ENCODE measurements at places on chromosomes 13 and 19. TPM values are rescaled to one million over a fixed set of nuclear protein-coding genes. Genes with fewer than 3 reads are reported as not detected.

DNA sequence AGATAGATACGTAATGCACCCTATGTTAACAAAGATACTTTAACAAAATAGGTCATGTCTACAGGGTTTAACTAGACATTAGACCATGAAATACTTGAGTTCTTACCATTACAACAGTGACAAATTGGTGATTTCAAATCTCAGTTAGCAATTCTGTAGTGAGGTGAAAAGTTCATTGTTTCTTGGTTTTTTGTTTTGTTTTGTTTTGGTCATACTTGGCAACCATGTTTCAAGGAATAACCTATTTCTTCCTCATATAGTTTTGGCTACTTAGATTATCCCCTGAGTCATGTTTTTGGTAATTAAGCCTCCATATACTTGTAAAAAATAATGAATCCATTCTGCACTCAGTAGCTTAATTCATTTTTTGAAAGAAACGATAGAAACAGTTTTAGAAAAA is 1200.4 kb downstream of the DIAPH3 start:
- no peak overlapping the region for H3K4me3 ChIP-seq
- no peak overlapping the region for H3K27ac ChIP-seq
- no peak for DNase-seq
- H3K36me3 ChIP-seq = no peaks in the 10 kb centered on the region
- H3K4me1 ChIP-seq = no peaks in the 10 kb centered on the region
- H3K27me3 ChIP-seq = no peaks in the 10 kb centered on the region

GRCh38 chr19:45016388-45017314 is 15.4 kb downstream of the RELB start:
- peak; percentile 87 for DNase-seq
- H3K27ac ChIP-seq = peak overlapping the region; percentile 88
- H3K4me3 ChIP-seq = peak overlapping the region; percentile 39
- H3K4me1 ChIP-seq = peaks cover 9% of the 10 kb centered on the region

The SHKBP1 gene
- 89.3 TPM for total RNA-seq

The FTL gene
- total RNA-seq = 1,324 TPM

- peaks cover 1% of the 10 kb centered on the region for H3K27me3 ChIP-seq
- no peaks in the 10 kb centered on the region for H3K36me3 ChIP-seq
These were observed 79.4 kb upstream of the ABCC4 start for GRCh38 chr13:95380468-95381211.

The HPN gene
- 0.11 TPM for total RNA-seq

- no peaks in the 10 kb centered on the region for H3K4me1 ChIP-seq
- H3K27ac ChIP-seq = no peak overlapping the region
- no peaks in the 10 kb centered on the region for H3K27me3 ChIP-seq
- H3K36me3 ChIP-seq = no peaks in the 10 kb centered on the region
- DNase-seq = no peak
These were observed 529.8 kb upstream of the NBEA start for GRCh38 chr13:34412295-34412694.

The LACC1 gene
- 1.2 TPM for total RNA-seq

- DNase-seq = no peak
- H3K27ac ChIP-seq = peak overlapping the region; percentile 70
- H3K36me3 ChIP-seq = peaks cover 53% of the 10 kb centered on the region
- H3K4me3 ChIP-seq = no peak overlapping the region
- peaks cover 25% of the 10 kb centered on the region for H3K4me1 ChIP-seq
- no peaks in the 10 kb centered on the region for H3K27me3 ChIP-seq
These were observed 21.2 kb downstream of the SAFB start for GRCh38 chr19:5644037-5644436.

The MED4 gene
- 57.2 TPM for total RNA-seq

DNA sequence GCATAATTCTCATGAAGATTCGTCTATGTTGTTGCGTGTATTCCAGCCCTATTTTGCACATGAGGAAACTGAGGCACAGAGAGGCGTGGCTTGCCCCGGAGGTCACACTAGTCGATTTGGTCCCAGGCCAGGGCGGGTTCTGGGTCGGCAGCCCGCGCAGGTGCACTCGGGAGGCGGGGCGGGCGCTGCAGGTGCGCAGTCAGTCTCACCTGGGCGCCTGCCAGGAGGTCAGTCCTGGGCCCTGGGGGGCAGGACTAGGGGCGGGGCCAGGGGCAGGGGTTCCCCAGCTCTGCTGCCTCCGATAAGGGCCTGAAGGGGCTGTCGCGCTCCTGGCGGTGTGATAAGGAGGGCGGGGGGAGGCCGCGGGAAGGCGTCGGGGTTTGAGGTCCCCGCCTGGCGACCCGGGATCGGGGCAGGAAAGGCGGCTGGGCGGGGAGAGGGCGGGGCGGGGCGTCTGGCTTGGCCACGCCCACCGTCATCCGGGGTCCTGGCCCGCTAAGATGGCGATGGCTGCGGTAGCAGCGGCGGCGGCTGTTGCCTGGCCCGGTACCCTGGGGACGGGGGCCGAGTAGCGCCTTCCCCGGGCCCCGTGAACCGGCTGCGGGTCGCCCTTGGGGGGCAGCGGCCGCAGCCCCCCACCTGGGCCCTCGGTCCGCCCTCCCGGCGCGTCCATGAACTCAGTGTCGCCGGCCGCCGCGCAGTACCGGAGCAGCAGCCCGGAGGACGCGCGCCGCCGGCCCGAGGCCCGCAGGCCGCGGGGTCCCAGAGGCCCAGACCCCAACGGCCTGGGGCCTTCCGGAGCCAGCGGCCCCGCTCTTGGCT is at the start of gene ATG4D:
Gene ATG4D (plus strand): TSS at position 485 of the 822 bp plus-strand sequence. CDS start 187 bp downstream, at position 672.
- peaks cover 4% of the 10 kb centered on the region for H3K36me3 ChIP-seq
- peak within 1 kb of the TSS; percentile 79 for H3K27ac ChIP-seq
- H3K4me3 ChIP-seq = peak within 1 kb of the TSS; percentile 81
- DNase-seq = peak; percentile 80
- H3K4me1 ChIP-seq = peaks cover 9% of the 10 kb centered on the region

GRCh38 chr19:6108721-6109633 is 1.3 kb downstream of the RFX2 start:
- H3K36me3 ChIP-seq = no peaks in the 10 kb centered on the region
- peaks cover 22% of the 10 kb centered on the region for H3K4me1 ChIP-seq
- peak overlapping the region; percentile 83 for H3K4me3 ChIP-seq
- peak overlapping the region; percentile 42 for H3K27ac ChIP-seq
- peak; percentile 70 for DNase-seq
- peaks cover 3% of the 10 kb centered on the region for H3K27me3 ChIP-seq

The IGFL2 gene
- not detected for total RNA-seq

DNA sequence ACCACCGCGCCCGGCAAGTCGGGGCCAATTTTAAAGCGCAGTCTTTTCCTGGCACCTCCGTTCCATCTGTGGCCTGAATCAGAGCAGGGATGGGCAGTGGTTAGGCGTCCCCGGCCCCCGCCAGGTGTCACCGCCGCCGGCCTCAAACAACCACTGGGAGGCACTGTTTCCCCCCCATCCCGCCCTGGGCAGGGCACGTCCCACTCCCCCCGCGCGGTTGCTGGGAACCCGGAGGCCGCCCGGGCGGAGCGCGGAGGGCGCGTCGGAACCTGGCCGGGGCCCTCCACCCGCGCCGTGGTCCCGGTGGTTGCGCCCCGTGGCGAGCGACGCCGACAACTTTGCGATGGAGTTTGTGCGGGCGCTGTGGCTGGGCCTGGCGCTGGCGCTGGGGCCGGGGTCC is at the start of gene GRIN3B:
Gene GRIN3B (plus strand): TSS at position 325 of the 400 bp plus-strand sequence. CDS start 19 bp downstream, at position 344.
- DNase-seq = peak; percentile 79
- H3K4me1 ChIP-seq = peaks cover 9% of the 10 kb centered on the region
- no peak within 1 kb of the TSS for H3K27ac ChIP-seq
- H3K27me3 ChIP-seq = peaks cover 25% of the 10 kb centered on the region

- H3K4me1 ChIP-seq = peaks cover 84% of the 10 kb centered on the region
- DNase-seq = peak; percentile 62
- peak overlapping the region; percentile 82 for H3K27ac ChIP-seq
- peaks cover 33% of the 10 kb centered on the region for H3K36me3 ChIP-seq
These were observed 39.1 kb downstream of the USP12 start for GRCh38 chr13:27132538-27132937.

DNA sequence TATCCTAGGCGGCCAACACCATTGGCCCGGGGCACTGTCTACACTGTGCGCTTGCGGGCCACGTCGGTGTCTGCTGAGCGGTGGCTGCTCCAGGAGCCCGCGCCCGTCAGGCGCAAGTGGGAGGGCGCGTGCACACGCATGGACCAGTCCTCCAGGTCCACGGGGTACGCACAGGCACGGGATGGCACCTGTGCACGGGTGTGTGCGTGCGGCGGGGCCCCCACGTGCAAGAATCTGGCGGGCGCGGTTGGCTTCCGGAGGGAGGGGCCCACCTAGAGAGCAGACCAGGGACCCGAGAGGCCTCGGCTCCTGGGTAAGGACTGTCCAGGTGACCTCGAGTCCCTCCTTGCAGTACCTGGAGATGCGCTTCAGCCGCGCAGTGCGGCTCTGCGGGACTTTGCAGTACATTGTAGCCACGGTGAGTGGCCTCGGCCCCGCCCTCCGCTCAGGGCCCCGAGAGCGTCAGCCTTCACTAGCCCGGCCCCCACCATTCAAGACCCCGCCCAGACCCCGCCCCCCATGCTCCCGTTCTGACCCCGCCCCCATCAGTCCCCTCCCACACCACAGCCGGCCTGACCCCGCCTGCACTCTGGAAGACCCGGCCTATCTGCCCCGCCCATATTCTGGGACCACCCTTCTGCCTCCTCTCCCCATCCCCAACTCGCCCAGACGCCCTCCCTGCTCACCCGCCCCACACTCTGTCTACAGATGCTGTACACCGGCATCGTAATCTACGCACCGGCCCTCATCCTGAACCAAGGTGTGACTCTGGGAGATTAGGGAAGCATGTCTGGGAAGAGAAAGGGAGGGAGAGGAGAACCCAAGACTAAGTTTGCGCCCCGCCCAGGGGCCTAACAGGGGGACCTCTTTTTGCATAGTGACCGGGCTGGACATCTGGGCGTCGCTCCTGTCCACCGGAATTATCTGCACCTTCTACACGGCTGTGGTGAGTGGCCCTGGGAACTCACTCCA is 2.3 kb downstream of the SLC5A5 start:
- H3K4me1 ChIP-seq = peaks cover 10% of the 10 kb centered on the region
- peaks cover 2% of the 10 kb centered on the region for H3K36me3 ChIP-seq
- H3K27ac ChIP-seq = peak overlapping the region; percentile 34
- peak overlapping the region; percentile 89 for H3K4me3 ChIP-seq
- no peaks in the 10 kb centered on the region for H3K27me3 ChIP-seq

DNA sequence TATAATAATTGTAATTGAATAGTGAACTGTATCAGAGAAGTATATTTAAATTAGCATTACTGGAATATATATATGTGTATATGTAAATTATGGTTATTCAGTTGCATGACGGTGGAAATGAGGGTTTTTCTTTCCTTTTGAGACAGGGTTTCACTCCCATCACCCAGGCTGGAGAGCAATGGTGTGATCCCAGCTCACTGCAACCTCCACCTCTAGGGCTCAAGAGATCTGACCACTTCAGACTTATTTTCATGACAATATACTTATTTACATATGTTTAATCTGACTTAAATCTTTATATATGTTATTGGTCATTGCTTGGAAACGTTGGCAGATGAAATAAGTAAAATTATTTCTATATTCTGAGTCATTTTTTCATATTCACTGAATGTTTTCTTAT is 744.4 kb upstream of the PRR20A start:
- H3K4me1 ChIP-seq = no peaks in the 10 kb centered on the region
- no peaks in the 10 kb centered on the region for H3K27me3 ChIP-seq
- DNase-seq = no peak
- no peak overlapping the region for H3K27ac ChIP-seq
- H3K4me3 ChIP-seq = no peak overlapping the region

DNA sequence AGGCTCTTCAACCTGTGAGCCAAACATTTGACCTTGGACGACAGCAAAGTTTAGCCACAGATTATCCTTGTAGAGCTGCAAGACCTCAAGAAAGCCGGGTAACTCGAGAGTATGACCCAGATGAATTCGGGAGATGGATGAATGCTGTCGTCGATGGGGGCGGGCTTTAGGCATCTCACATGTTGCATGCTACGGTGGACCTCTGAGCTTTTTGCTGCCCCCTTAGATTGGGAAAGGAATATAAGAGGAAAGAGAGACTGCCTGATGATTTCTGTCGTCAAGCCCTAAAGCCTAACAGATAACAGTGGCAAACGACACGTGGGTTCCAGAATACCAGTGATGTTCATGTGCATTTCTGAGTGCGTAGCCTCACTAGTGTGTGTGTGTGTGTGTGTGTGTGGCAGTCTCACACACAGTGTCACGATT is 730 bp upstream of the ABCC4 start:
- H3K4me1 ChIP-seq = peaks cover 35% of the 10 kb centered on the region
- no peaks in the 10 kb centered on the region for H3K27me3 ChIP-seq
- H3K27ac ChIP-seq = peak overlapping the region; percentile 63
- H3K36me3 ChIP-seq = peaks cover 15% of the 10 kb centered on the region

- peak overlapping the region; percentile 98 for H3K4me3 ChIP-seq
- no peaks in the 10 kb centered on the region for H3K27me3 ChIP-seq
- peaks cover 18% of the 10 kb centered on the region for H3K36me3 ChIP-seq
- DNase-seq = peak; percentile 53
- H3K27ac ChIP-seq = peak overlapping the region; percentile 98
These were observed 811 bp upstream of the PRMT1 start for GRCh38 chr19:49676136-49676783.

- no peak overlapping the region for H3K27ac ChIP-seq
- no peak for DNase-seq
- no peak overlapping the region for H3K4me3 ChIP-seq
- H3K36me3 ChIP-seq = no peaks in the 10 kb centered on the region
- H3K4me1 ChIP-seq = no peaks in the 10 kb centered on the region
These were observed 8.8 kb downstream of the IGLON5 start for GRCh38 chr19:51320280-51320657.

The ITGBL1 gene
- not detected for total RNA-seq

- peak overlapping the region; percentile 89 for H3K4me3 ChIP-seq
- DNase-seq = peak; percentile 10
- H3K27ac ChIP-seq = peak overlapping the region; percentile 99
These were observed 5.4 kb downstream of the ZC3H4 start for GRCh38 chr19:47107953-47108746.

The CD79A gene
- total RNA-seq = 21.0 TPM

DNA sequence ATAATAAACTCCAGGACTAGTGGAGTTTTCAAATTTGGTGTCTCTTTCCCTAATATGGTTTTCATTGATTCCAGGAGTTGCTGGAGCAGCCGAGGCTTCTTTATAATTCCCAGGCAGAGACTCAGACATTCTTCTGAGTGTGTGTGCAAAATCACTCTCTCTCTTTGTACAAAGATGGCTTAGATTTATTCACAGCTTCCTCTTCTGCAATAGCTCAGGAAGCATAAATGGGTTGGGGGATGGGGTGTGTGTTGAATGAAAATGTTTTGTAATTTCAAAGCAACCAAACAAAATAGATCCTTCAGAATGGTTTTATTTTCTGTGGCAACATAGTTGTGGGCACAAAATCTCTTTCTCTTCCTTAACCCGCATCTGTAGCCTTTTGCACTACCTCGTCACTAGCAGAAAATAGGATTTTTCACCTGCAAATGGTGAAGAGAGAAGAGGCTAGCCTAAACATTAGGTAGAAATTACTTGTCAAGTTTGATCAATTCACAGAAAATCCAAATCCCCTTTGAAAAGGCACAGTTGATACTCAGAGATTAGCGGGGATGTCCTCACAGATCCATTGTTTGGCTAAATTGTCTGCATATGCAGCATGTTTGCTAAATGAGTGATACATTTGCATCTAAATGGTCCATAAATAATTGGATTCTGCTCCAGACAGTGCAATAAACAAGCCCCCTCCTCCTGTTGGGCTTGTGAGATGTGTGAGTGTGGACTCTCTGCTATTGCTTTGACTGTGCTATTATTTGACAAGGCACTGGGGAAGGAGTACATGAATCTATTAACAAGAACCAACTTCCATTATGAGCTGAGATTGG is 66.7 kb downstream of the CBY2 start:
- H3K4me1 ChIP-seq = no peaks in the 10 kb centered on the region
- no peaks in the 10 kb centered on the region for H3K27me3 ChIP-seq
- H3K36me3 ChIP-seq = no peaks in the 10 kb centered on the region

GRCh38 chr13:66994097-66994496 is 236.0 kb downstream of the PCDH9 start:
- peak; percentile 40 for DNase-seq
- peaks cover 2% of the 10 kb centered on the region for H3K4me1 ChIP-seq
- H3K27ac ChIP-seq = no peak overlapping the region
- no peaks in the 10 kb centered on the region for H3K27me3 ChIP-seq
- H3K36me3 ChIP-seq = no peaks in the 10 kb centered on the region
- no peak overlapping the region for H3K4me3 ChIP-seq
